ENCODE measurements at places on chromosomes 6 and 20.

DNA sequence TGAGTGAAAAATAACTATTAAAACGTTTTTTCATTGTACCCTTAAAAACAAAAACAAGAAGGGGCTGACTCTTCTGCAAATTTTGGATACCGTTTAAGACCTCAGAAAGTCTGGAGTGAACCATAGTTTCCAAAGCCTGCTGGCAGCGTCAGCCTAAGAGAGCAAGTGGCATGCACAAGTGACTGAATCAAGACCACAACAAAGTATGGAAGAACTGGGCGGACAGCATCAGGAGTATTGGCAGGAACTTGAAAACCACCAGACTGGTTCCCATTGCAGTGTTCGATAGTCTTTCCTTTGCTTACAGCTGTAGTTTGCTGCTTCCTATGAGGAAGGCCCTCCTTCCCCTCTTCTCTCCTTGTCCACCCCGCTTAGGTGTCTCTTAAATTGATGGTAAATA, 33.7 kb upstream of the MYLIP start:
- no peak for DNase-seq

DNA sequence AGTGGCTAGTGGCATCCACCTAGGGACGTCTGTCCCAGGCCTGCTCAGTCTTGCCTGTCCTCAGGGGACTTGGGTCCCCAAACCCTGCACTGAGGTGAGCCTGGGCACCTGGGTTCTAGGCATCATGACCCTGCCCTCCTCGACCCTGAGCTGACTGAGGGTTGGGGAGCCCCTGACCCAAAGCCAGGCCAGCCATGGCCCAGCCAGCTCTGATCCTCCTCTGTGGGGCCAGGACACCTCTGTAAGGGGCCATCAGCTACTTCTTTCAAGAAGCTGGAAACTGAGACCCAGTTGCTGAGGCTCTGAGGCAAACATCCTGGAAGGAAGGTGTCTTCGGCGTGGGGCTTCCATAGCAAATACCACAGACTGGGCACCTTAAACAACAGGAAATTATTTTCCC, 329.3 kb downstream of the QKI start:
- DNase-seq, result no peak

- DNase-seq, result peak; percentile 23
These were observed 1.9 kb upstream of the SFT2D1 start for GRCh38 chr6:166344240-166344639.

DNA sequence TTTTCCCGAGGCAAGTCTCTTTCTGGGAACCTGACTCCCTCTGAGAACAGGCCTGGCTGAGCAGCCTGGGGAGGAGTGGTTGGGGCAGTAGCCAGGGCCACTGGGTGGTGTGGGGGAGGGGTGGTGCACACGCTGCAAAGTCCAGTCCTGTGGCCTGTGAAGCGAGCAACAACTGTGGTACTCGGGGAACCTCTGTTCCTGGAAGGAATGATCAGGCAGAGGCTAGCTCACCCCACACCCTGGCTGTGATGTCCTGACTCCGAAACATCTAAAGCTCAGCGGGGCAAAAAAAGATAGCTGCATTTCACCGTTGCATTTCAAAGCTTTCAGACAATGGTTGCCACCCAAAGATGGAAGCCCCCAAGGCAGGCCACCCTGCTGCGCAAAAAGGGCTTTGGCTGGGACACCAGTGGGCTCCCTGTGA, 25.5 kb downstream of the PCK1 start:
- no peak for DNase-seq

- DNase-seq, result peak; percentile 5
These were observed 5.3 kb upstream of the CCM2L start for GRCh38 chr20:32004963-32005362.

- DNase-seq, result no peak
These were observed 1277.2 kb upstream of the GJE1 start for GRCh38 chr6:140855520-140855919.

GRCh38 chr6:13851330-13851729, 37.0 kb upstream of the MCUR1 start:
- DNase-seq, result no peak

DNA sequence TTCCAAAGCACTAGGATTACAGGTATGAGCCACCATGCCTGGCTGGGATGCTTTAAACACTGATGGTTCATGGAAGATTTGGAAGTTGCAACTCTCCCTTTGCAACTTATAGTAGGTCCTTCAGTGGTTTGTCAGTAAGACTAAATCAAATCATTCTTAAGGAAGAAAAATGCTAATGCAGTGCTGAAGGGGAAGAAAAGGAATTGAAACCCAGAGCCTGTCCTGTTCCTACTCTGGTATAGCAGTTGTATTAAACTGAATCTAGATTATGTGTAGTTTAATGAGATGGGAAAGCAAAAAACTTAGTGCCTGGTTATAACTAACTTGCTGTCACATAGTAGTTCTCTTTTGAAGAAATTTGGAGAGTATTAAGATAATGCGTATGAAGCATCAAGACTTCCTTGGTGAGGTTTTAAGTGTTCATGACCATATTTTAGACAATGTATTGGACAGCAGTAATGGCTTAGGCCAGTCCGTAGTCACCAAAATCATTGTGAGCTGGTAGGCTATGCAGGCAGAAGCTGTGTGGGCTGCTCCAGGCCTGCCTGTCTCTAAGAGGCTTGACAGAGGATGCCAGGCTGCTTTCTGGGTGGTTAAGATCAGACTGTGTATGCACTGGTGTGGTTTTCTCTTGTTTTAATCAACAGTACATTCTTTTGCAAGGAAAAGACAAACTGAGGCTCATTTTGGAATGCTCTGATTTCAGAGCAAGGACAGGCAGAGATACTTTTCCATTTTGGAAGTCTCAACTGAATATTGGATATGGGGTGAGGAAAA, 14.0 kb downstream of the PAQR8 start:
- DNase-seq, result no peak

DNA sequence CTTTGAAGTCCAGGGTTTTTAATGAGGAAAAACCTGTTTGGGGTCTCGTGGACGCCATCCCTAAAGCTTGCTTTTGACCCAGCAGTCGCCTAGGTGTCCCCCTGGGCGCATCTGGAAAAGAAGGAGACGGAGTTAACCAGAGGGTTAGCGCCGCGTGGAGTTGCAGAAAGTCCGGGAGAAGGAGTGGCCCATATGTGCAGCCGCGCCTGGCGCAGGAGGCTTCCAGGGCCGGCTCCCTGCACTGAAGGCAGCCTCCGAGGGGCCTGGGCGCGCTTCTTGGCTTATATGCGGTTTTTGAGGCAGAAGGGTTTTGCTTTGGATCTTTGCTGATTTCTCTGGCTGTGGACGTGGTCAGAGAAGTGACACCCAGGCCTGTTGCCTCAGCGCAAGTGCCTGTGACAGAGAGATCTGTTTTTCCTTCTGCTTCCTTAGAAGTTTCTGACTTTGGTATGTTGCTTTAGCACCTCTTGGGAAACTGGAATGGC, 987 bp downstream of the TMEM181 start:
- peak; percentile 25 for DNase-seq

GRCh38 chr6:156175971-156176421, 601.2 kb upstream of the ARID1B start:
- no peak for DNase-seq

DNA sequence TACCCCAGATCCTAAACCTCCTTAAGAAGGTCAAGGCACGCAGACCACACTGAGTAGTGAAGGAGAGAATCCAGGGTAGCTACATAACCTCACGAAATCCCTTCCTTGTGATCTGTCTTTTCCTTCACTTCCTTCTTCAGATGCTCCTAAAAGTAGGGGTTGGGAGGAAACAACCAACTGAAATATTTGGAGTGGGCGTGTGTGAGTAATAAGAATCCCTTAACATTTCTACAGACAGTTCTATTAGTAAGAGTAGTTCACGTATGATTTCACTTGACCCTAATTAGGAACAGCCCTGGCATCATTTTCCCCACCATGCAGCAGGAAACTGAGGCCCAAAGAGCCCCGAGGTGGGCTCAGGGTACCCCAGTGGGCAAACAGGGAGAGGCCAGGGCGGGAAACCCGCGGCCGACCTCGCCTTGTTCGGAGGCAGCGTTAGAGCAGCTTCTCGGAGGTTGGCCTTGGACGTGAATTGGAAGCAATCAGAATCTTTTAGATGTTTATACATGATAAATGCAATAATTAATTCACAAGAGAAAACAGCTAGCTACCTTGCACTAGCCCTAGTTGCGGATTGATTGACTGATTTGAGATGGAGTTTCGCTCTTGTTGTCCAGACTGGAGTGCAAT, 859 bp upstream of the RAE1 start:
- DNase-seq, result no peak

DNA sequence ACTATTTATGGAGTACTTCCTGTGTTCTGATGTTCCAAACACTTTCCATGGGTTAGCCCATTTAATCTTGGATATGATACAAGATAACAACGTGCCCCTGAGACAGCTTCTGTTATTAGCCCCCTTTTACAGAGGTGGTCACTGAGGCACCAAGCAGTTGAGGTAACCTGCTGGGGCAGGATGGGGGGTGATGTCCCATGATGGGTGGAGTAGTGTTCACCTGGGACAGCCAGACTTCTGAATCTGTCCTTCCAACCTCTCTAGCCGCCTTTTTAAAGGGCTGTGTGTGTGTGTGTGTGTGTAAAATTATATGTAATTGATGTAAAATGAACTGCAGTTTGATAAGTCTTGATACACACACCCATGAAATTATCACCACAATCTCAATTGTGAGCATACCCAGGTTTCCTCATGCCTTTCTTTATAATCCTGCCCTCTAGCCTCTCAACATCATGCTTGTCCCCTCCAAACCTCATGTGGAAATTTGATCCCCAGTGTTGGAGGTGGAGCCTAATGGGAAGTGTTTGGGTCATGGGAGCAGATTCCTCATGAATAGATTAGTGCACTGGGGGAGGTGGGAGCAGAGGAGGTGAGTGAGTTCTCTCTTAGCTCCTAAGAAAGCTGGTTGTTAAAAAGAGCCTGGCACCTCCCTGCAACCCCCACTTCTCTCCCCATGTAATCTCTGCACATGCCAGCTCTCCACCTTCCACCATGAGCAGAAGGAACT, 39.2 kb downstream of the PLAGL2 start:
- DNase-seq, result peak; percentile 29

DNA sequence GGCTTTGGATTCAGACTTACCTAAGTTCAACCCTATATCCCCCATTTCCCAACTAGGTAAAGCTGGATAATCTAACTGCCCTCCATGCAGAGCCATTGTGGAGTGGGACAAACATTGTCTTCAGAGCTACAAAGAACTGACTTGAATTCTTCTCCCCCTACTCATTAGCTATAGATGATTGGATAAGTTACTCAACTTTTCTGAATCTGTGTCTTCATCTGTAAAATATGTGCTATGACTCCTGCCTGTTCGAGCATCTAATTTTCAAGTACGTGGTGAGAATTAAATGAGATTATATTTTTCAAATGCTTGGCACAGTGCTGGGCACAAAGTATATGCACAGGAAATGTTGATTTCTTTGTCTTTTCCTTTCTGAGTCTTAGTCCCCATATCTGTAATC, 240.3 kb upstream of the TCF21 start:
- DNase-seq, result peak; percentile 32

GRCh38 chr6:156283091-156283490, 494.1 kb upstream of the ARID1B start:
- no peak for DNase-seq

GRCh38 chr6:42030585-42031506, 19.5 kb upstream of the TAF8 start:
- DNase-seq, result no peak

DNA sequence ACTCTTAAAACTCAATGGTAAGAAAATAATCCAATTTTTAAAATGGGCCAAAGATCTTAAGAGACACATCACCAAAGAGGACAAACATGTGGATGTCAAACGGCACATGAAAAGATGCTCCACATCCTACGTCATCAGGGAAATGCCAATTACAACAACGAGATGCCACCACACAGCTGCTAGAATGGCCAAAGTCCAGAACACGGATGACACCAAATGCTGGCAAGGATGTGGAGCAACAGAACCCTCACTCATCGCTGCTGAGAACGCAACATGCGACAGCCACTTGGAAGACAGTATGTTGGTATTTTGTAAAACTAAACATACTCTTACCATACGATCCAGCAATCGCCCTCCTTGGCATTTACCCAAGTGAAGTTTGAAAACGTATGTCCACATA, 132.8 kb upstream of the CDH4 start:
- DNase-seq, result peak; percentile 24

DNA sequence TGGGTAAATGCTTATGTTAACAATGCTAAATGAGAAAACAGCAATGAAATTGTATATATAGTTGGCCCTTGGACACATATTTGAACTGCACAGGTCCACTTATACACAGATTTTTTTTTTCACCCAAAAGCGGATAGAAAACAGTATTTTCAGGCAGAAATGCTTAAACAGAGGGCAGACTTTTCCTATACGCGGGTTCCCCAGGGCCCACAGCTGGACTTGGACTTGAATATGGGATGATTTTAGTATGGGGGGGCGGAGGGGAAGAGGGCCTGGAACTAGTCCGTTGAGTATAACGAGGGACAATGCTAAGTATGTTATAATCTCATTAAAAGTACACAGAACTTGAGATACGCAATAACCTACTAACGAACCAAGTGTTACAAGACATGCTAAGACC, 1.1 kb upstream of the PRSS35 start:
- no peak for DNase-seq

GRCh38 chr6:161543684-161544309, 269.9 kb upstream of the AGPAT4 start:
- no peak for DNase-seq

- no peak for DNase-seq
These were observed 36.4 kb downstream of the RRBP1 start for GRCh38 chr20:17645546-17646208.

- no peak for DNase-seq
These were observed 92.2 kb downstream of the BACH2 start for GRCh38 chr6:90204327-90205056.

GRCh38 chr6:12968839-12969558, 252.4 kb downstream of the PHACTR1 start:
- DNase-seq, result no peak

GRCh38 chr6:63272397-63272796, 47.4 kb downstream of the LGSN start:
- peak; percentile 29 for DNase-seq

DNA sequence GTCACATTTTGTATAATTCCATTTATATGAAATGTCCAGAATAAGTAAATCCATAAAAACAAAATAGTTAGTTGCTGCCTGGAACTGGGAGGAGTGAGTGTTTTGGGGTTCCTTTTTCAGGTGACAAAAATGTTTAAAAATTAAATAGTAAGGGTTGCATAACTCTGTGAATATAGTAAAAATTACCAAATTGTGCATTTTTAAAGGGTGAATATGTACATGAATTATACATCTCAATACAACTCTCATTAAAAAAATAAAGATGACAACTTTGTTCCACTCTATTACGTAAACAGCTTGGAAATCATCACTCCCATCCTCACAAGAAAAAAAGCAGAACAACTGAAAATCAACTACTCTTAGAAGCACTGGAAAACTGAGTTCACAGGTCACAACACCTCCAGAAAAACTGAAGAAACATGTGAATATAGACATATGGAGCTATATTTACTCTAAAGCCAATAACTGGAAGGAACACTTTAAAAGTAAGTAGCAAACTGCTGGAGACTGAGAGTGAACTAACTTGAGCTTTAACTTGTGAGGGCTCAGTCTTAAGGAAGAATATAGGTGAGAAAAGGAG, 40.0 kb downstream of the RANBP9 start:
- no peak for DNase-seq

DNA sequence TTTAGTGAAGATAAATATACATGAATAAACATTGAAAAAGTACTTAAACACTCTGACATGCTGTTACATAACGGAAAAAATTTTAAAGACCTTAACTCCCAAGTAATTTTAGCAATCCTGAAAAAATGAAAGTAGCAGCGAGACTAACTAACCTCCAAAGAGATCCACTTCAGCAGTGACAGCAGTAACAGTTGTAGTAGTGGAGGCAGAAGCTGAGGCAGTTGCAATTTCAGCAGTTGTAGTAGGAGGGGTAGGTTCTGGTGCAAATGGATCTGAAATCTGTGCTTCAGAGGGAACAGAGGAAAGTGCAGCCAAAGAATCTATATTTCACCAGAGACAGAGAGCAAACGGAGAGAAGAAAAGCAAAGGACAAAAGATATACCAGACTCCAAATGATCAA, 88.8 kb downstream of the PRSS35 start:
- no peak for DNase-seq
